Central memory CD4-positive, alpha-beta T cell (primary cell): ENCODE measurements at places on chromosomes 6 and 20.

- DNase-seq: no peak
These were observed 2.0 kb downstream of the PI3 start for GRCh38 chr20:45176526-45177267.

GRCh38 chr6:53301801-53302537, 46.8 kb downstream of the ELOVL5 start:
- DNase-seq: no peak

DNA sequence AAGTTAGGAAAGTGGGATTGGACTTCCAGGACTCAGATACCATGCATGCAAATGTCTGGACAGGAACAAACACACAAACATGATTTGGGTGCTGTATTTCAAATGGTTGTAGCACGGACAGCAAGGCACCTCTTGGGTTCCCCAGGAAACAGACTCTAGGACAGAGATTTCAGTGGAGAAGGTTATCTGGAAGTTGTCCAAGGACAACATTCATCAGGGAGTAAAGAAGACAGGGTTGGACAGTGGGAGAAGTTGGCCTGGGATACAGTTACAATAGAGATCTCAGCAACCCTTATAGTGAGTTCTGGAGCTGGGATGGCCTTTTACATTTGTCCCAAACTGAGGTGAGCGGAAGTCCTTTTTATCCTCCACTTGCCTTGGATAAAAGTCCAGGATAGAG, 19.8 kb upstream of the TINAG start:
- DNase-seq: no peak

- no peak for DNase-seq
These were observed 89.8 kb upstream of the UST start for GRCh38 chr6:148657048-148657447.

DNA sequence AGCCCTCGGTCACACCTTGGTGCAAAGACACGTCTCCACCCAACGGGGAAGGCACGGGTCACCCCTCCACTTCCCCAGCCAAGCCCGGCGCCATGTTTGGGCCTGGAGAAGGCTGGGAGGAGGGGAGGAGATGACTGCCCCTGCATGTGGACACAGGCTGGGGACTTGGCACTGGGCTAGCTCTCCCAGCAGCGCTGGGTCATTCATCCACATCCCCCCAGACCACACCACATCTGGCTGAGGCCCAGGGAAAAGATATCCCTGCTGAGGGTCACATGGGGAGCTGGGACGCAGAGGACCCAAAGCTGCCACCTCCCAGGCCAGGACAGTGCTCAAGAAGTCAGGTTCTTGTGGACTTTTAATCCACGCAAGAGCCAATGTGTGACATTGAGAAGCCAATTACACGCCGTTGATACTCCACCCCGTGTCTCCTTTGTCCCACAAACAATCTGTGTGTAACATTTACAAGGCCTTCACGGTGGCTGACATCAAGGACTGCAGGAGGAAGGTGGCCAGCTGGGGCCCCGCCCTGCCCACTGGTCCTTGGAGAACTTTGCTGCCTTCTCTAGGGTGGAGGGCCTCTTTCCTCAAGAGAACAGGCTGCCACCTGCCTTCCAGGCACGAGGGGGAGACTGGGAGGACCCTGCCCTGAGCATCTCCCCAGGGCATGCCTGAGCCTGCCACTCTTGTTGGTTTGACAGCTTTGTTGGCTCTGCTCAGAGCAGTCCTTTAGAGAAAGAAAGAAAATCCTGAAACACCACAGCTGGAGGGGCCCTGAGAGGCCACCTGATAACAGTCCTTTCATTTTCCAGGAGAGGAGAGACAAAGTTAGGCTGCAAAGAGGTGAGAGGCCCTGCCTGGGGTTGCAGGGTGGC, 5.3 kb upstream of the IP6K3 start:
- DNase-seq: no peak

DNA sequence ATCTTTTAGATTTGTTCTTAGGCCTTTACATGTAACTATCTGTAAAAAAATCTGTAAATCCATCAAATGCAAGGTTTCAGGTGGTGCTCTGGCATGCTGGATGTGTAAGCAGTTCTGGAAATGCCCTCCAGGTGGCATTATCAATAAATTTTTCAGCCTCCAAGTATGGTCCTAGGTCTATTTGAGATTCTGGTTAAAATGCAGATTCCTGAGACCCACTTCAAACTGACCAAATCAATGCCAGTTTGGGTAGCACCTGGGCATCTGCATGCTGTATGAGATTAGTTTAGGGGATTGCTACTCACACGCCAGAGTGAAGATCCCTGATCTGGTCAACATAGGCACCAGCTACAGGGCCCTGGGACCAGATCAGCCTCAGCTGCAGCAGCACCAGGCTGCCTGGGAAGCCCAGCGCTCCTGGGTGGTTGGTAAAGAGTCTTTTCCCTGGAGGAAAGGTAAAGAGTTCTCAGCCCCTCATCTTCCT, 507.3 kb upstream of the CITED2 start:
- no peak for DNase-seq

- no peak for DNase-seq
These were observed 44.5 kb downstream of the ATG5 start for GRCh38 chr6:106281088-106281487.

GRCh38 chr6:131923356-131923755, 27.8 kb downstream of the CCN2 start:
- DNase-seq: no peak

DNA sequence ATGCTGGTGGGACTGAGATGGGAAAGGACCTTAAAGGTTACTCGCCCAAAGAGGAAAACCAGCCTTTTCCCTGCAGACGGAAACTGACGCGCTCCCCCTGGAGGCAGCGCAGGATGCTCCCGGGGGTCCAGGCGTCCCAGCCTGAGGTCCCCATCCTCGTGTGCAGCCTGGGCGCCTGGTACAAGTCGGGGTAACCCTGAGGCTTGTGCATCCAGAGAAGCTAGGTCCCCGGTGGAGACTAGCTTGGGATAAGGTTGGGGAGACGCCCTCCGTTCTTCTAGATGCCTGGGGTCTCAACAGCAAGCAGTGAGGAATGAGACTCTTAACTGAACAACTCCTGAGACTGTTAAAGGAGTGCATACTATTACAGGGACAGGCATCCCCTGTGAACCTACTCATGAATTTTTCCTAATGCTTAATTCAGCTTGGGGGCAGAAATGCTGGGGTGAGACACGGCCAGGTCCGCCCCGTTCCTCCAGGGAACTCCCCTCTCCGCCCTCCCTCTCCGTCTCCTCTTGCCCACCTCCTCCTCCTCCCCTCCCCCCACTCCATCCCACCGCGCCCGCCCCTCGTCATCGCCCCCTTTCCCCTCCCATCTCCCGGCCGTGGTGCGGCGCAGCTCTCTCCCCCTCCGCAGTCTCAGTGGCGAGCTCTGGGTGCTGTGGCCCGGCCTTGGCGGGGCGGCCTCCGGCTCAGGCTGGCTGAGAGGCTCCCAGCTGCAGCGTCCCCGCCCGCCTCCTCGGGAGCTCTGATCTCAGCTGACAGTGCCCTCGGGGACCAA, at the start of gene PRSS35:
Gene PRSS35, plus strand, starts transcription at position 634 of the 781 bp plus-strand sequence. CDS start 10,908 bp downstream, outside the sequence.
- DNase-seq: no peak

GRCh38 chr6:143357561-143358255, 92.8 kb downstream of the ADAT2 start:
- no peak for DNase-seq

- DNase-seq: no peak
These were observed 176.3 kb downstream of the SCP2D1 start for GRCh38 chr20:18989736-18990474.

GRCh38 chr20:35657271-35657670, 7.4 kb downstream of the CPNE1 start:
- no peak for DNase-seq

- DNase-seq: no peak
These were observed 398.0 kb downstream of the PLCB1 start for GRCh38 chr20:8530022-8530421.

- no peak for DNase-seq
These were observed 249.7 kb downstream of the CD83 start for GRCh38 chr6:14367296-14367695.

DNA sequence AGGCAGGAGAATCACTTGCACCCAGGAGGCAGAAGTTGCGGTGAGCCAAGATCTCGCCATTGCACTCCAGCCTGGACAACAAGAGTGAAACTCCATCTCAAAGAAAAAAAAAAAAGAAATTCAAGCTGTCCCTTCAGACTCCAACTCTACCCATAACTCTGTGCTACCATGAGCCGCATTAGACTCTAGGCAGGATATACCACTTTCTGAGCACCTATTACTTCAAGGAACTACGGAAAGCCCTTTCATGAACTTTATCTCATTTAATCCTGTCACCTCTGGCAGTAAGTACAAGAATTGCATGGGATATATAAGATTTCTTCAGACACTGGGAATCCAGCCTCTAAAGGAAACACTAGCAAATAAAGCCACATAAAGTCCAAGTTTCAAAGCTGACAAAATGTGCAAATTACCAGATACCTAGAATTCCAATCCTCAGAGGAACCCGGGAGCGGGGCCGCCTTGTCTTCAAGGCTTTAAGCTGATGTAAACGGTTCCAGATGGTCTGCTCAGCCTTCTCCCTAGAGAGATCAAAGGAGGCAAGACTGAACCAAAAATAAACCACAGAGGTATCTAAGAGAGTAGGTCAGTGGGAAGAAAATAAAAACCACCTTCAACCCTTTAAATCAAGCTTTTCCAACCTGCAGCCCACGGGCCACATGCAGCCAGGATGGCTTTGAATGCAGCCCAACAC, 9.4 kb downstream of the CDK5RAP1 start:
- no peak for DNase-seq

- no peak for DNase-seq
These were observed 113.5 kb downstream of the OGFRL1 start for GRCh38 chr6:71402096-71402495.

DNA sequence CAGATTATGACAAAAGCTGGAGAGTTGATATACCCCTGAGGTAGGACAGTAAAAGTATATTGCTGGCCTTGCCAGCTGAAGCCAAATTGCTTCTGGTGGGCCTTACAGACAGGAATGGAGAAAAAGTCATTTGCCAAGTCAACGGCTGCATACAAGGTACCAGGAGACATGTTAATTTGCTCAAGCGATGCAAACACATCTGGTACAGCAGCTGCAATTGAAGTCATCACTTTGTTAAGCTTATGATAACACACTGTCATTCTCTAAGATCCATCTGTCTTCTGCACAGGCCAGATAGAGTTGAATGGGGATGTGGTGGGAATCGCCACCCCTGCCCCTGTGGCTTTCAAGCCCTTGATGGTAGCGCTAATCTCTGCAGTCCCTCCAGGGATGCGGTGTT, 40.4 kb upstream of the POPDC3 start:
- no peak for DNase-seq

DNA sequence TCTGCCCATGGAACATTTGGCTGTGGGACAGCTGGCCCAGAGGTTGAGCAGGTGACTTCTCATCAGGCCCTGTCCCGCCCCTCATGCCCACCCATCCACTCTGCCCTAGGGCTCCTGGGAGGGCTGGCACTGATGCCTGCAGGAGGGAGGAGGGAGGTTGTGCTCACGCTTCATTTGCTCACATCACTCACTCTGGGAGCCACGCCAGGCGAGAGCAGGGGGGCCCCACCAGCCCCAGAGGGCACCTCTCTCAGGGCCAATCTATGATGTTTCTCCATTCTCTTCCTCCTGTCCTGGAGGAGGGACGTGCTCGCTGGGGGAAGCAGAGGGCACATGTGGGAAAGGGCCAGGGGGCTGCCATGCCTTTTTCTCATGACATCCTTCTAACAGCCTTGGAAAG, 10.9 kb upstream of the GLP1R start:
- DNase-seq: no peak

DNA sequence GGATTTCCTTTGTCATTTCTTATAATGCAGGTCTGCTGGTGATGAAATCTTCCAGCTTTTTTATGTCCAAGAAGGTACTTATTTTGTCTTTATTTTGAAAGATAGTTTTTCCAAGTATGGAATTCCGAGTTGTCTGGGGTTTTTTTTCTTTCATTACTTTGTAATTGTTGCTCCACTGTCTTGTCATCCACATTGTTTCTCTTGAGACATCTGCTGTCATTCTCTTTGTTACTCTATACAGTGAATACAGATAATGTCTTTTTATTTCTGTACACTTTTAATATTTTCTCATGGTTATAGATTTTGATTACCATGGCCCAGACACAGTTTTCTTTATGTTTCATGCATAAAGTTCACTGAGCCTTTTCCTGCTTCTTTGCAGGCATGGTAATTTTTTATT, 133.1 kb downstream of the SYCP2 start:
- no peak for DNase-seq

DNA sequence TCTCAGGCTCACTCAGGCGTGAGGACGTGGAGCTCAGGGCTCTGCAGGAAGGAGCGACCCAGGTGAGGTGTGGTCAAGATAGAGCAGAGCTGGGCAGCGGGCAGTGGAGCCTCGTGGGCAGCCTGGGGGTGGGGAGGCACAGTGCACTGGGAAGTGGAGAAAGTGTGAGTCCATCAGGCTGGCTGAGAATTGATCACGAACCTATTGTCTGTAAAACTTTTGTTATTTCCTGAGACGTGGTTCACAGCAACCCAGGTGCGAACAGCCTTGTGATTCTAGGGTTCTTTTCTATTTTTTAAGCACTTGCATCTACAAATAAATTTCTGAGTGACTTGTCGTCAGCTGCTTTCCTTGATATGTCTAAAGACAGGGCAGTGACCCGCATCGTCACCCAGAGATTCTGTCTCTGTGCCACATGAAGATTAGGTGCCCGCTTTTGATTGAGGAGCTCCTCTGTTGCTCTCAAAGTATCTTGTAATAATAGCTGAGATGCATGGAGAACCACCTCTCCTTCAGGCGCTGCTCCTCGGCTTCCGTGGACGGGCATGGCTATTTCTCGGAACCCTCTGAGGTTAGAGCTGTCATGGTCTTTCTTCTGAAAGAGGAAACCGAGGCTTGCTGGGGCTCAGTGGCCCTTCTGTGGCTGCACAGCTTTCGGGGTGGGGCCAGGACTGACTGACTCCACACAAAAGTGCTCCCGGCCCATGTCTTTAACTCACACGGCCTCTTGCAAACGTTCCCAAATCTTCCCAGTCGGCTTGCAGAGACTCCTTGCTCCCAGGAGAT, 662 bp upstream of the CCR6 start:
- no peak for DNase-seq

- no peak for DNase-seq
These were observed 69.9 kb downstream of the SOD2 start for GRCh38 chr6:159623156-159623555.

DNA sequence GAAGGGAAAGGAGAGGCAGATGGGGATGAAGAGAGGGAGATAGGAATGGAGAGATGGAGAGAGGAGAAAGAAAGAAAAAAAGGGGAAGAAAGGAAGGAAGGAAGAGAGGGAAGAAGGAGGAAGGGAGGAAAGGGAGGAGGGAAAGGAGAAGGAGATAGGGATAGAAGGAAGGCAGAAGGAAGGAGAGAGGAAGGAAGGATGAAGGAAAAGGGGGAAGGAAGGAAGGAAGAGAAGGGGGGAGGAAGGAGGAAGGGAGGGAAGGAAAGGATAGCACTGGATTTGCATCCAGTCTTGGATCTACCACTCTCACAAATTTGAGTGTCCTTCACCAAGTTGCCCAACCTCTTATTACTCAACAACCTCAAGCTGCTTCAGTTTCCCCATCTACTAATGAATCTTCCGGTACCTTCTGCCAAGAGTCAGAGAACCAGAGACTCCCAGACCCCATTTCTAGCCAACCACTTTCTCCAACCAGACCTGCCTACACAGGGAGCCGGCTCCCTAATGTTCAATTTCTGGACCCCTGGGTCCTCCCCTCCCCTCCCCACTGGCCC, 79.7 kb upstream of the FOXP4 start:
- DNase-seq: no peak
